Esophagus mucosa (tissue), 1 donor: ENCODE measurements at places on chromosomes 6 and 20. TPM values are rescaled to one million over a fixed set of nuclear protein-coding genes. Genes with fewer than 3 reads are reported as not detected.

DNA sequence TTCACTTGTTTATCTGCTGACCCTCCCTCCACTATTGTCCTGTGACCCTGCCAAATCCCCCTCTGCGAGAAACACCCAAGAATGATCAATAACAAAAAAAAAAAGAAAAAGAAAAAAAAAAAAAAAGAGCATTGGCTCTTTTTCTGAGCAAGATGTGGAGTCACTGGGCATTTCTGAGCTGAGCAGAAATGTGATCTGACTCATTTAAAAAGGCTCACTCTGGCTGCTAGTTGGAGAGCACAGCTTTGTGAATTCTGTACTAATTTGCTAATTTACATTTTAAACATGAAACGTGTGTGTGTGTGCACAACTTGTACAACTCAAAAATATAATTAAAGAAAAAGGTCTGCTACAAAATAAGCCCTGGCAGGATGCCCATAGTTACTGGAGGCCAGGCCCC, 20.2 kb downstream of the SCML4 start:
- no peak for ATAC-seq

Gene E2F3
- total RNA-seq = 5.0 TPM

- ATAC-seq = no peak
Measured at GRCh38 chr20:52054123-52054522, 137.5 kb downstream of the ZFP64 start.

DNA sequence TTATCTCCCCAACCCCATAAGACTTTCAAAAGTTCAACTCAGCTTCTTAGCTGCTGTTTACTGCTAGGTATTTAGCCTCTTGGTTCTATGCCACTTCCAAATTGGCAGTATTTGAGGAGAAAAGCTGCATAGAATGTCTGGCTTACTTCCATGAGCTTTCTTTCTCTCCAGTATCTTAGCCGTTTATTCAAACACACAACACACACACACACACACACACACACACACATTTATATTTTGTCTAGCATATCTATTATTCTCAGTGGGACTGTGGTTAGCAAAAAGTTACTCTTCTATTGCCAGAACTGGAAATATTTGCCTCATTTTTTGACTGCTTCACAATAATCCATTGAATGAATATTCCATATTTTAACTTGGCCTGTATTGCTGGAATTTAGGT, 634.2 kb upstream of the IMPG1 start:
- no peak for ATAC-seq

DNA sequence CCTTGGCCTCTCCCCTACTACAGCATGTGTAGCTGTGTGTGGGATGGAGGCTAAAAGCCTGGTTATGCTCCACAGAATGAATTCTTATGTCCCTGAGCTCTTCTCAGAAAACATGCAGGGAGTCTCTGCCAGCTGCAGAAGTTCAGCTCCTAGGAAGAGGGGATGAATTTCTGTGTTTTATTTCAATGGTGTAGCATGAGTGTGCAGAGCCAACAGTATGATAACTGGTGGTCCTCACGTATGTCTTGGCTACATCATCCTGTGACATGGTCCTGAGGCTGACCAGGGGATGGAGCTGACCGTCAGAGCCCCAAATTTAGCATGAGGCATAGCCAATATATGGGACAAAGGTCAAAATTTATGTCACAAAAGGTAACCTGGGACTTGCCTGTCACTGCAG, 266.1 kb downstream of the ADGB start:
- ATAC-seq = no peak

Gene CCN5
- total RNA-seq = 1.9 TPM

Gene GTSF1L
- not detected for total RNA-seq

Gene DEFB124
- total RNA-seq = not detected

Gene TCF21
- 0.72 TPM for total RNA-seq

- peak; percentile 90 for ATAC-seq
Measured at GRCh38 chr6:157316871-157317814, 6.2 kb downstream of the TMEM242 start.

DNA sequence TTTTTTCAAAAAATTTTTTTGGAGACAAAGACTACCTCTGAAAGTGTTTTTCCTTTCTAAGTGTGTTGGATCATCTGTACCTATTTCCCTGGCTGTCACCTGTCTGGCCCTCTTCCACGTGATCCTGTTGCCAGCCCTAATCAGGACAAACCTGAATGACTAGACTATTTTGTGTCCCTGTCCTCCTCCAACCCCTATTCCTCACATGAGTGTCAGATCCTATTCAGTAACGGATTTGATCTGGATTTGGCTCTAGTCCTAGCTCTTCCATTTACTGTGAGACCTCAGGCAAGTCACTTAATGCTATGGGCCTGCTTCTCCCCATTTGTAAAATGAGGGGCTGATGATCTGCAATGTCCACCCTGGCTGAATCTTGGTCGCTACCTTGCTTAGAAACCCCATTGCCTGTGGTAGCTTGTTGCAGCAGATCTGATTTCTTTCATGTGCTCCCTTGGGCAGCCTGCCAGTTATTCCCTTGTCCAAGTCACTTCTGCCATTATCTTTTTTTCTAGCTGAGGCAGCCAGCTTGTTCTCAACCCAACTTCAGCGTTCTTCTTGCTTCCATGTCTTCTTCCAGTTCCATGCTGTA, 4.8 kb downstream of the PHF20 start:
- ATAC-seq = peak; percentile 71

GRCh38 chr6:34513646-34514045, 42.5 kb downstream of the SPDEF start:
- ATAC-seq = no peak

DNA sequence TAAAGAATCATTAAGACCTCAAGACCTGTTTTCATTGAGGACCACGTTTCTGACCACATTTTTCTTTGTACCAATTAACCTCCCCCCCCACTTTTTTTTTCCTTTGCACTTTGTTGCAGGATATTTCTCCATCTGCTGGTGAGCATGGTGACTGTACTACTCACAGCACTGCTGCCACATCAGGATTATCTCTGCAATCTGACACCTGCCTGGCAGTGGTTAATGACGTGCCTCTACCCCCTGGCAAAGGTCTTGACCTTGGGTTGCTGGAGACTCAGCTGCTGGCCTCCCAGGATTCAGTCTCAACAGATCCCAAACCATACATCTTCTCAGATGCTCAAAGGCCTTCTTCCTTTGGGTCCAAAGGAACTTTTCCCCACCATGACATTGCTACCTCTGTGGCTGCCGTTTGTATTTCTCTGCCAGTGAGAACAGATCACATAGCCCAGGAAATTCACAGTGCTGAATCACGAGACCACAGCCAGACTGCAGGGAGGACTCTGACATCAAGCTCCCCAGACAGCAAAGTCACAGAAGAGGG, 46.6 kb upstream of the EDN3 start:
- no peak for ATAC-seq

DNA sequence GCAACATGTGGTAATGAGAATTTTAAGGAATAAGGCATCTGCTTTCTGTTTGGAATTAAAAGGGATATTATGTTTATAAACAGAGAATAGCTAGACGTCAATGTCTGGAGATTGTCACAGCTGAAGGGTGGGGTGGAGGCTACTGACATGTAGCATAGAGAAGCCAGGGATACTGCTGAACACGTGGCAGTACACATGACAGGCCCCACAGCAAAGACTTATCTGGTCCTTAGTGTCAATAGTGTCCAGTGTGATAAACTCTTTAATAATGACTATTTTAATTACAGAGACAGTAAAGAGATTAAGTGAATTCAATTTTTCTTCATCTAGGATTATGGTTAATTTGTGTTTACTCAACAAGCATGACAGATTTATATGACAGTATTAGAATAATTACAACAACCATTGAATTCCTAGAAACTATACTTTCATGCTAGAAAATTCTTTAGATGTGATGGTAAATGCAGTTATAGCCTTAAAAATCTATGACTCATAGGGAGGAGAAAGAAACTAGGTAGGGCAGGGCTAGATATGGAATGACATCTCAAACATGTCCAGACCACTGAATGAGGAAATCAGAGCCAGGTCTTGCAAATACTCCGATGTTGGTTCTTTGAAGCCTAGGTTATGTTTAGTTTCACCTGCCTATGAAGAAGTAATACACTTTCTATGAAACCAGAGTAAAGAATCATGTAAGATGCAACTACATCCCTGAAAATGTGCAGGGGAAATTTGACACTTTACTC, 399.5 kb downstream of the PHF3 start:
- peak; percentile 31 for ATAC-seq

Gene RBM39
- 139 TPM for total RNA-seq

DNA sequence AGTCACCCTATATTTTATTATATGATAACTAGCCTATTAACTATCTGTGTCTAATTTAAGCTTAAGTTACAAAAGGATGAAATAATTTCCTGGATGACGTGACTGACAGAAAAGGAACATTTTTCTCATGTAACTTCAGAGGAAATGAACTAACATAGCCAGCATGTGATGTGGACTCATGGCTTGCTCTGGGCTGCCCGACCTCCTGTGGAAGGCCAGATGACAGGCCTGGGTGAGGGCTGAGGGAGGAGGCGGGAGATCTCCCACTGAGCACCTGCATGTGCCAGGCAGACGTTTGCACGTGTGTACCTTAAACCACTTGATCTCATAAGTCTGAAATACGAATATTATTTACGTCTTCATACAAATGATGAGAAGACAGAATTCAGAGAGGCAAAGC, 321.1 kb downstream of the SYNE1 start:
- no peak for ATAC-seq

DNA sequence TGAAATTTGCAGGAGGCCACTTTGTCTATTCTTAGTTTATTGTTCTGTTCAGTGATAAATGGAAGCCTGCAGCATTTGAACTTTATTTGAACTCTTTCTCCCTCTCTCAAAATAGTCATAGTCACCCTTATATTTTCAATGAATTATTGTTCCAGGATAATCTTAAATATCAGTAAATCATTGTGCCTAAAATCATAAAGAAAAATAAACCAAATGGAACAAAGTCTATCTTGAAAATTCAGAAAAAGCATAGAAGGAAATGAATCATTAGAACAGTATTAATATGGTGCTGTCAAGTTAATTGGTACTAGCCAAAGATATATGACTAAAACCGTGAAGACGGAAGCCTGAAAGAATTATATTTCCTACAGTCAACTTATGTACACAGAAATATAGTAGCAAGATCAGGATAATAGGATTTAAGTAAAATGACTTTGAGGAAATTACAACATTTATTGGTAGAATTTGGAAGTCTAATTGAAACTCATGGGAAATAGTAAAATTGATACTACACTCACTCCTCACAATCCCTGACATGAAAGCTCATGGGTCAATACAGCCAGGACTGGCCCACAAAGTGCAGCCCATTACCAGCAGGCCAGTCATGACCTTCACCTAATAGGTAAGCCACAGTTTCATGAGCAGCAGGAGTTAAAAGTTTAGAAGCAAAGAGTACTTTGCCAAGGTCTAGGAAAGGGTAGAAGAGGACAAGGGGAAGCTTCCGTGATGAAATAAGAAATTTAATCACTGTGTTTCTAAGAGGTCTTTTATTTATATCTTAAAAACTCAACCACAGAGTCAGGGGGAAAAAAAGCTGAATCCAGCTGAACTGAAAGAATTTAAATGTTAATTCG, 119.9 kb upstream of the ENPP5 start:
- ATAC-seq = no peak

GRCh38 chr20:51958099-51959065, 156.1 kb upstream of the SALL4 start:
- ATAC-seq = no peak

DNA sequence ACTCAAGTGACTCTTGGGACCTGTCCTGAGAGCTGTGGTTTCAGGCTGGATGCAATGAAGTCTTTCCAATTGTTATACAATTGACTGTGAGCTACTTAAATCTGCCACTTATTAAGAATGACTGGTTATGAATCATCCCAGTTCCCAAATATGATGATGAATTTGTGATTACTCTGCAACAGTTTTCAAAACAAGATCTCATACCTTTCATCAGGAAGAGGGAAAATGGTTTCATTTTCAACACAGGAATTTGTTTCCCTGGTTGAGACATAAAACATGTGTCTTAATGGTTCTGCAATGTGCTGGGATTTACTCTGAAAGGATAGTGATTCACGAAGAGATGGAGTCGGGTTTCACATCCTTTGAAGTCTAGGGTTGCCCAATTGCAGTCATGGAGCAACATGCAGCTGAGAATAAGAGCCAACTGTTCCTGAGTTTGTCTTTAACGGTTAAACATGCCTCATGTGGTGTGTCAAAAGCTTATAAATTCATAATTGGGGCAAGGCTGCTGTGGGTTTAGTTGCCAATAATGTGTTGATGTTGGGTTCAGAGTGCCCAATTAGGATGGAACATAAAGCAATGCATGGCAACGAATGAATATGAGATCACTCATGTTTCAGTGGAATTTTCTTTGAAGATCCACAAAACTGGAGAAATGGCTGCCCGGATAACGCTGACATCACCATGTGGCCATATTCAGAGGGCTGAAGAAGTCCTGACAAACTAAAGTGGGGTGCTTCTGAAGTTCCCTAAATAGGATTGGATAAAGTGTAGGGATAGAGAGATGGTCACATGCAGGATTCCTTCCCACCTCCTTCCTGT, 41.0 kb downstream of the CYP24A1 start:
- peak; percentile 96 for ATAC-seq

GRCh38 chr20:12311094-12311865, 393.6 kb downstream of the BTBD3 start:
- no peak for ATAC-seq

GRCh38 chr6:1018041-1018440, 293.9 kb upstream of the FOXQ1 start:
- no peak for ATAC-seq

Gene EMILIN3
- total RNA-seq = 0.12 TPM

Gene VSX1
- not detected for total RNA-seq

GRCh38 chr20:64140956-64141355, 23.3 kb upstream of the MYT1 start:
- ATAC-seq = no peak

Gene PPP1R14C
- 36.0 TPM for total RNA-seq
